Activated naive CD4-positive, alpha-beta T cell treated with anti-CD3 and anti-CD28 coated beads, Interleukin-2, amount 50 U/mL, for 72 hours (primary cell): ENCODE measurements at places on chromosomes 12 and 14. TPM values are rescaled to one million over a fixed set of nuclear protein-coding genes. Genes with fewer than 3 reads are reported as not detected.

Gene NFATC4
- total RNA-seq = 1.7 TPM

Gene CFAP54
- 0.31 TPM for total RNA-seq

Gene NRL
- total RNA-seq = 4.8 TPM

Gene SRRM4
- not detected for total RNA-seq

Gene TAMALIN
- 9.9 TPM for total RNA-seq

Gene CARMIL3
- 2.1 TPM for total RNA-seq

Gene TDRD9
- total RNA-seq = 0.10 TPM

Gene DPF3
- total RNA-seq = 0.29 TPM

Gene TWF1
- total RNA-seq = 17.2 TPM

Gene SLC38A1
- total RNA-seq = 146 TPM

Gene RAB15
- 7.0 TPM for total RNA-seq
